CD4-positive, alpha-beta T cell (primary cell): ENCODE measurements at places on chromosomes 4 and X. TPM values are rescaled to one million over a fixed set of nuclear protein-coding genes. Genes with fewer than 3 reads are reported as not detected.

SCML1 gene
- total RNA-seq, result 59.1 TPM

DNA sequence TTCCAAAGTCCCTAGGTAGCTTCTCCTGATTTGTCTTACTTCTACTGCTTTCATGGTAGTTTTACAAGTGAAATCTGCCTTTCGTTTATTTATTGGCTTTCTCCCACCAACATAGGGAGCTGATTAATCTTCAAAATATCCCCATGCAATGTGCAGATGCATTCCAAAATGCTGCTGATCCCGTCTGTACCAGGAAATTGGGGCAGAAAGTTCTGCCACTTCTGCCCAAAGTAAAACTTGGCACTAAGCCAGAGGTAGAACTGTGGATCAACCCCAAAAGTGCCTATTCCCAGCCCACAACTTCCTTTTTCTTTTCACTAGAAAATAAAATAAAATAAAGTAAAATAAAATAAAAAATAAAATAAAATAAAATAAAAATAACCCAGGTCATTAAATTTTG is 47.3 kb upstream of the PPARGC1A start:
- no peaks in the 10 kb centered on the region for H3K36me3 ChIP-seq
- DNase-seq, result no peak
- H3K4me1 ChIP-seq, result no peaks in the 10 kb centered on the region

DNA sequence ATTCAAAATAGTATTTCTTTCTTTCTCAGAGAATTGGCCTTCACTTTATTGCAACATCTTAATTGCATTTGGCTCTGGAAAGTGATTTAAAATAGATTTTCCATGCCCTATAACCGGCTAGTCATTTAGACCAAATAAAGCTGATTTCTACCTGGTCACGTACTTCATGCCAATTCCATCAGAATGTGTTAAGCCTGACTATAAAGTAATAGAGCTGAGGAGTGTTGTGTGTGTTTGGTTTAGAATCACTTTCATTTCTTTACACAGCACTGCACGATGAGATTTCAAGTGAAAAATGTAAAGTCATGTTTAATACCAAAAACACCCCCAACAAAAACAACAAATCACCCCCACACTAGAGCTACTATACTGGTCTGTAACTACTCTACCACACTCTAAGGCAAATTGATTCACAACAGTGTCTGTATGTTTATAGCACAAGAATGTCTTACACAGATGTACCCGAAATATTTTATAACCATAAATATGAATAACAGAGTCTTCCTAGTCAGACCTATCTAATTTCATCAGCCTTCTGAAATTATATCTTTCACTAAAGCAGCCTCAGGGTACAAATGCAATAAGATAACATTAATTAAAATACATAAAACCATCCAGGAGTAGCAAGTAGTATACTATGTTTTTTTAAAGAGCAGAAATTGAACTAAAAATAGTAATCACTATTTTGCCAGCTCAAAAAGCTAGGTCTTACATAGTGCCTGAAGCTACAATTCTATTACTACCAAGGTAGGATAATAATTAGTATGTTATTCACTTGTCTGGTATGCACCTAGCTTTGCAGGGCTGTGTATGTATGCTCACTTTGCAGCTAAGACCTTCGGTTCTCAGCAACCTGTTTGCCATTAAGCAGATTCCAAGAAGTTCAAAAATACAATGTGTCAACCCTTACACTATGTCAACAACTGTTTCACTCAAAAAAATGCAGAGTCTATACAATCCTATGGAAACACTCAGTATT is 28.4 kb downstream of the APBB2 start:
- no peaks in the 10 kb centered on the region for H3K4me1 ChIP-seq
- DNase-seq, result no peak
- no peak overlapping the region for H3K4me3 ChIP-seq
- H3K36me3 ChIP-seq, result no peaks in the 10 kb centered on the region

SLC2A9 gene
- 3.6 TPM for total RNA-seq

DNA sequence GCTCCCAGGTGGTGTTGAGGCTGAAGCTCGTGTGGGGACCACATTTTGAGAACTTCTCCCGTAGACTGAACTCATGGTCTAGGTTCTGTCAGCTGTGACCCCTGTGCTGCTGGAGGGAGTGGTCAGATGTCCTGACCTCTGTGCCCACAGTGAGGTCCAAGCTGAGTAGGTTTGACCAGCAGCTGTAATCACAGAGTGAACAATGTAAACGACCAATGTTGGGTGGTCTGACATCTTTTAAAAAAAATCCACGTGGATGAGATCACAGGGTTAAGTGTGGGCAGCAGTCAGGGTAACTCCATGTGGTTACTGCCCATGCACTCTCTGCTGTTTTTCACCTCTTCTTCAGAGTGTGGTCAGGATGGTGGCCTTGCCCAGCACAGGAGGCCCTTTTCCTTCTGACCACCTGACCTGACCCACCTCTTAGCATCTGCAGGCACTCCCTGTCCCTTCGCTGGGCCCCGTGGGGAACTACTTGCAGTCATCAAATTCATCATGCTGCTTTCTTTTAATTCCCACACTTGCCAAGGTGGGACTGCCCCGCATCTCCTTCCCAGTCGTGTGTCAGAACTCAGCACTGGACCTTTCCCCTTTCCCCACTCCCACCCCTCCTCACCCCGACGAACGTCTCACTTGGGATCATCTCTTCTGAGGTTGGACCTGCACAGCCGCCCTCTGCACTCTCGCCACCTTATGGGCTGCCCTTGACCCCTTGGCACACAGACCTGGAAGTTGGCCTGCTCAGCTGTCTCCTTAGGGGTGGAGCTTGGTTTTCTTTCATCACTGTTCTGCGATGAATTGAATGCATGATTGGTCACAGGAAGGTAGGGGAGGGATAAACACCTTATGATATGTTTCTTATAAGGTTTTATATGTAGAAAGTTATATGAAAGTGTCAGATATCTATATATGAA is 120.1 kb downstream of the PTTG2 start:
- no peaks in the 10 kb centered on the region for H3K4me1 ChIP-seq
- no peak overlapping the region for H3K27ac ChIP-seq
- H3K27me3 ChIP-seq, result no peaks in the 10 kb centered on the region
- no peak for DNase-seq

LAP3 gene
- total RNA-seq, result 61.6 TPM

DNA sequence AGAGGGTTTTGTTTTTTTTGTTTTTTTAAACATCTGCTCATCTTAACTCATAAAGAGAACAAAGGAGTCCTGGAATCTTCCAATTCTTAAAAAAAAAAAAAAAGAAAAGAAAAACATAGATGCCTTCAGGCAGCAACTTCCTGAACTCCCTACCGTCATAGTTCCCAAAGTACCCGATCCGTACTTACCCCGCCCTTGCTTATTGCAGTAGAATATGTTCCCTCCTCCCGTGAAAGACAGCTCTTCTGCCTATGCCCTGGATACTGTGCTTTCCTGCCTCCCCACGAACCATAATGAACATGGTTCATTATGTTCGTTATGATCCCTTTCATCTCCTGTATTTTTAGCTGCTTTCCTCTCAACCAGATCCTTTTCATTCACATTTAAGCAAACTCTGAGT is 40.3 kb downstream of the KLHL5 start:
- H3K4me3 ChIP-seq, result no peak overlapping the region
- H3K27ac ChIP-seq, result no peak overlapping the region
- no peaks in the 10 kb centered on the region for H3K27me3 ChIP-seq
- no peak for DNase-seq
